HAP-1 (cell line): ENCODE measurements at places on chromosomes 7 and 10.

- DNase-seq: no peak
Measured at GRCh38 chr7:38476764-38477163, 154.4 kb downstream of the AMPH start.

GRCh38 chr10:79379512-79380124 is 32.3 kb downstream of the PPIF start:
- DNase-seq: no peak

GRCh38 chr7:142901426-142902259 is 16.1 kb upstream of the TRPV6 start:
- DNase-seq: no peak

GRCh38 chr7:149734791-149735075 is 38.7 kb downstream of the ZNF467 start:
- no peak for DNase-seq

- no peak for DNase-seq
Measured at GRCh38 chr10:78359640-78360091, 326.0 kb downstream of the RPS24 start.

DNA sequence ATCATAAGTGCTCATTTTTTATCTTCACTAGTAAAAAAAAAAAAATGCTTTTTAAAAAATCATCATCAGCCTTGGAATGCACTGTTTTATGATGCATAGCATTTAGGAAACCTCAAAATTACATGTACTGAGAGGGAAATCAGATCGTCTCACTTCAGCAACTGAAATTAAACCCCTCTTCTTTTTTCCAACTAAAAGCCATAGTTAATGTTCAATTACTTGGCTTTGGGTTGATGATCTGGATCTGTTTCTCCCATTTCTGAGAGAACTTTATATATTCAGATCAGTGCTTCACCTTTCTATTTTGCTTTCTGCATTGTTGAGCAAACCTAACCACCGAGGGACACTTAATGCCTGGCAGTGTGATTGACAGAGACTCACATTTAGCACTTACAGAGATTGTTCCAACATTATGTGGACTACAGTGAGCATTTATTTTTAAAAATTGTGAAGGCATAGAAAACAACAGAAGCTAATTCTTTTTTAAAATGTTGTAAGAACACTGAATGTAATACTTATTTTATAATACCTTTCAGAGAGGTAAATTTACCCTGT is 678.4 kb downstream of the PHTF2 start:
- DNase-seq: no peak

- DNase-seq: no peak
Measured at GRCh38 chr7:21579341-21580072, 36.7 kb downstream of the DNAH11 start.

GRCh38 chr7:18558910-18559309 is 63.4 kb downstream of the HDAC9 start:
- DNase-seq: no peak

- DNase-seq: no peak
Measured at GRCh38 chr7:66267249-66267648, 62.1 kb downstream of the TPST1 start.

DNA sequence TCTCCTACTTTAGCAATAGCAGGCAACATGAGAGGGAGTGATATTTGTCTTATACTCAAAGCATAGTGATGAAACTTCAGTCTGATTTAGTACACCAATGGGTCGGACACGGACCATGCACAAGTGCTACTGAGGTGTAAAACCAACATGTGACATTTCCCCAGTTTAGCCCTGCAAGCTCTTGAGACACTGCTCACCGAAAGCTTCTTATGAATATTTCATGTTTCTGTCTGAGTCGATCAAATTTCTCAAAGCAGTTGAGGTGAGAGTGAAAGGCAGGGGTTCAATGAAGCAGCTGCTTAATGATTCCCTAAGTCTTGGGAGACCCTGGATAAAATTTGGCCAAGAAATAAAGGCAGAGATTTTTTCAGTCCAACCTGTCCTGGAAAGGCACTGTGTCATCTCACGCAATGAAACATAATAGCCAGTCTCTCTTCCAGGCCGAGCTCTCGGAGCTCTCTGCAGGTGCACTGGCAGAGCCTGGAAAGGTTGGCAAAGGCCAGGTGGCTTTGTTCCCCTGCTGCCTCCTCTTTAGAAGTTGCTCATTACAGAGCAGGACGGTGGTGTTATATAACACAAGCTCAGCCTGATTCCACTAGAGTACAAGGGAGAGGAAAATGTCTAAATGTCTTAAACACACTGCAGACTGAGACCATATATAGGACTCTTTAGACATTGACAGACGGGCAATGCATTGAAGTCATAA is 33.9 kb upstream of the XPNPEP1 start:
- no peak for DNase-seq

GRCh38 chr7:120760050-120760449 is 97.9 kb downstream of the TSPAN12 start:
- no peak for DNase-seq
